ENCODE measurements at places on chromosomes 7 and 10.

DNA sequence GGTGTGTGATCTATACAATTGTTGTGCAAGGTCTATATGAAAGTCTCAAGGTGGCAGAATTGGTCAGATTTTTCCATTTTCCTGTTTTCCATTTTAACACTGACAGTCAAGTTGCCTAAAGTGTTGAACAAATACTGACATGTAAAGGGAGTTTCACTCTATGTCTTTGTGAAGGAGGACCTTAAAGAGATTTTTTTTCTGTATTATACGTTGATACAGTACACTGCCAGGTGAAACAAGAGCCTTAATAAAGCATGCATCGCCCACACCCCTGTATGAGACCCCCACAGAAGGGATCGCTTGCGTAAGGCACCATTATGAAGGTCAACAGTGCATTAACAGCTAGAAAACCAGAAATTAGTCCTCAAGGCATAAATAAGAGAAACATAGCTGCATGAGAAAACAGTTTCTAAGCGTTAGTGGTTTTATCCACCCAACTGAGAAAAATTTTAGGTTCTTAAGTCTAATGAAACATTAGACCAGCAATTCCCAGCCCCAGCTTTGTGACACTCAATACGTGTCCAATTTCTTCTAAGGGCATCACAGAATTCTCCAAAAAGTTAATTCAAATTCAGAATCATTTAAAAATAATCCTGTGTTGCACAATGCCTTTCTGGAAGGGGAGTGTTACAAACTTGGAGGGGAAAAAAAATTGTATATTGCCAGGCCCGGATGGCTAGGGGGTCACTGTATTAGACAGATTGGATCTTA, 6.9 kb downstream of the KLF6 start:
- DNase-seq, result peak; percentile 42

DNA sequence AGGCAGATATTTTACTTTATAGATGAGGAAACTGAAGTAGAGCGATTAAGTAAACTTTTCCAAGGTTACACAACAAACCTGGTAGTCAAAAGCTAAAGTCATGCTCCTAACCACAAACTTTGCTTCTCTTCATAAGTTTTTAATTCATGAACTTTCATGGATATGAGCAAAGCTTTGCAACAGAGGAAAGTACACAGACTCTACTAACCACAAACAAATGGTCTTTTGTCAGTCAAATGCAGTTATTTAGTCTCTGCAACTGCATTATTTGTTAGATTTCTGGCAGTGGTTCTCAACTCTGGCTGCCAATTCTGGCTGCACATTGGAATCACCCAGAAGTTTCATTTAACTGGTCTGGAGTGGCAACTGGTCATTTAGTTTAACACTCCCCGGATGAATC, 140.6 kb upstream of the TMEM168 start:
- no peak for DNase-seq

DNA sequence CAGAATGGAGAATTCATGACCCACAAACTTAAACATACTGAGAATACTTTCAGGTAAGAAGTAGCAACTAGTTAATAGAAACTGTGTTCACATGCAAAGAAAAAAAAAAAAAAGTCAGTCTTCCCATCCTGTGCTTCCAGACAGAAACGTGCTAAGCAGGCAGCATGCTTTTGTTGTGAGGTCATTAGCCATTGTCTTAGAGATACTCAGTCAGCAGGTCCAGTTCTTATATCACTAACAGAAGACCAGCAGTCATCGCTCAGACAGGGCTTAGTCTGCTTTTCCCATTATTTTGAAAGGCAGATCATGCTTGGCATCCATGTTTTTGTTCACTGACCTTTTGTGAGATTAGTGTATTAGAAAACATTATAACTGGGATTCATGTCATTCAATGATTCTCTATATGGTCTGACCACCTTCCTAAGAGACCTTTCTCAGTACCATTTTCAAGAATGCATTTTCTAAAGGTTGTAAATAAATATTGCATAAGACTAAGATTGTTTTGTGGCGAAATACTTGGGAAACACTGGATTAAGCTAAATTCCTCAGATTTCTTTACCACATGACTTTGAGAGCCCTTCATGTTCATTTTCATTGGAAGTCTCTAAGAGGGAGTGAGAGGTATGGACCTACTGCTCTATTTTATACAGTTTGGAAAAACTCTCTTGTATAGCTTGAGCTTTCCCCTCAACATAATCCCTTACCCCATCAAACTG, 45.0 kb upstream of the AGBL3 start:
- no peak for DNase-seq

DNA sequence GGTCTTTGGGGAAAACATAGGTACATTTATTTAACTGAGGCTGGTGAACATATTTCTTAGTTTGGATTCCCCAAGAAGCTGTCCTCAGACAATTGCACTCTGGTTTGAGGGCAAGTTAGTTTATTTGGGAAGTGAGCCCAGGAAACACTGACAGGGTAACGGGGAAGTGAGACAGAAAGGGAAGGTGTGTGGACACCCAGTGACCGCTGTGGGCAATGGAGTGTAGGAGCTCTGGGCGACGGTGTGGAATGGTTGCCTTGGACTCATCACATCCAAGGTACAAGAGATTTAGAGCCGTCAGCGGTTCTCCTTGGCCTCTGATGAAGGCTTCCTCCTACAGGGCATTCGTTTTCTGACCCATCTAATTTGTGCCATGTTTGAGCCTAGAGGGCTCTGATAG, 7.1 kb downstream of the MRC1 start:
- DNase-seq, result no peak

DNA sequence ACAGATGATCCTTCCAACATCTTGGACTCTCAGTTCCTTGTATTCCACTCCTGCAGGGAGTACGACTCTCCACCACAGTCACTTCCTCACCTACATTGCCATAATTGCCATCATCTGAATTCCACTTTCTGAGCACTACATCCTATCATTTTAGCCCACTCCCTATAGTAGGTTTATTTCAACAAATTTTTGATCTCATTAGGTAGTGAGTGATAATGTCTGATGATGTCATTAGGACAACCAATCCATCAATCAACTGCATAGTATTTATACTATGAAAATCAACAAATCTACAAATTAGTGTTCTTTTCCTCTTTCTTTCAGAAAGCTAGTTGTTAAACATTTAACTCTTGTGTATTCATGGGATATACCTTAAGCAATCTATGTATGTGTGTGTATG, 13.7 kb upstream of the TRA2A start:
- no peak for DNase-seq

DNA sequence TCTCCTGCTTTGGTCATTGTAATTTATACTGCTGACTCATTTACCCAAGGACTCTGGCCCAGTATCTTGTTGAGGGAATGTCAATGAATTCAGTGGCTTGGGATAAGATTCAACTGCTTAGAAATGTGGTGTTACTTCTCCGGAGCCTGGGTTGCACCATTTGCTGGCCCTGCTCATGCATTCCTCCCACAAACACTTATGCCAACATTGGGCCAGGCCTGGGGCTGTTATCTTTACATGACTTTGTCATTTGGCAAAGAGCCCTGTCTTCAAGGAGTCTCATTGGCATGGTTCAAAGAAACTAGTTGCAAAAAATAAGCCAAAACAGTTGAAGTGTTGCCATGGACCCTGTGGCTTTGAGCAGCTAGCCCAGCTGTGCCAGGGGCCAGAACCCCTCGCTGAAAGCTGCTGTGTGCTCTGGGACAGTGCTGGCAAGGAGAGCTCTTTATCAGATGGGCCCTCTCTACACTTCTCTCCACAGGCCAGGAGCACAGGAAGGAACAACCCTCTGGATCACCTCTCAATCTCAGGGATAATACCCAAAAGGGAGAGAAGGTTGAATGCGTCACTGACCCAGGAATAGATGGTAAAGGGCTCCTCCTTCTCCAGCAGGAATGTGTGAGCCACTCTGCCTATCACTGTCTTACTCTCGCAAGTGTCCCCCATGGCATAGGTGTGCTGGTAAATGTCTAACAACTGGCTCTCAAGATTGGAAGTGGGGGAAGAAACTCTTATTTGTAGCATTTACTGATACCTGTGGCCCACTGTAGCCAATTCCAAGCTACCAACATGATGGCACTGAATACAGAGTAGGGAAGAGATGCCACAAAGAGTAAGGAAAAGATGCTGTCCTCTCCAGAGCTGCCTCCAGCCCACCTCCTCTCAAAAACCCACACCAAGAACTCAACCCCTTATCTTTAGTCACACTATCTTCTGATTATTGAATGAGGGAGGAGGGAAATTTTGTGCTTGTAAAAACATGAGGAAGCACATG, 23.5 kb upstream of the PDE1C start:
- DNase-seq, result no peak

GRCh38 chr10:123485341-123485960, 180.7 kb upstream of the GPR26 start:
- no peak for DNase-seq

DNA sequence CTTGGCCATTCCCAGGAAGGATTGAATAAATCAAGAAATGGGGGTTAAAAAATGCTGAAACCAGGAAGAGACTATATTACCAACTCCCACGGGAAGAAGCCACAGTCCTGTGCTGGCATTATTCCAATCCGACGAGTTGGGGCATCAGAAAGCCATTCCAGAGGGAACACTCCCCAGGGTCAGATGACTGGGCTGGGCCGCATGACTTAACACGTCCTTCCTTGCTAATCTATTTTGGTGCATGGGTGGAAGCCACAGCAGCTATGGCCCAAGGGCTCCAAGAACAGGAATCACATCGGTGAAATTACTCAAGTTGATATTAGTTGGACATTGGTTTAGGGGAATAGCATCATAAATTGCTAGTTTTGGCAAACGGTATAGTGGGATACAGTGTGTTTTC, 592.9 kb upstream of the NRP1 start:
- no peak for DNase-seq

- DNase-seq, result peak; percentile 14
Measured at GRCh38 chr10:77715088-77715487, 77.5 kb upstream of the KCNMA1 start.

- DNase-seq, result no peak
Measured at GRCh38 chr10:59562126-59562525, 147.5 kb downstream of the SLC16A9 start.

GRCh38 chr7:133167300-133167699, 85.4 kb upstream of the CHCHD3 start:
- no peak for DNase-seq

GRCh38 chr10:128898133-128898915, 568.7 kb upstream of the MGMT start:
- DNase-seq, result no peak

- no peak for DNase-seq
Measured at GRCh38 chr10:72814099-72814790, 79.3 kb upstream of the OIT3 start.

DNA sequence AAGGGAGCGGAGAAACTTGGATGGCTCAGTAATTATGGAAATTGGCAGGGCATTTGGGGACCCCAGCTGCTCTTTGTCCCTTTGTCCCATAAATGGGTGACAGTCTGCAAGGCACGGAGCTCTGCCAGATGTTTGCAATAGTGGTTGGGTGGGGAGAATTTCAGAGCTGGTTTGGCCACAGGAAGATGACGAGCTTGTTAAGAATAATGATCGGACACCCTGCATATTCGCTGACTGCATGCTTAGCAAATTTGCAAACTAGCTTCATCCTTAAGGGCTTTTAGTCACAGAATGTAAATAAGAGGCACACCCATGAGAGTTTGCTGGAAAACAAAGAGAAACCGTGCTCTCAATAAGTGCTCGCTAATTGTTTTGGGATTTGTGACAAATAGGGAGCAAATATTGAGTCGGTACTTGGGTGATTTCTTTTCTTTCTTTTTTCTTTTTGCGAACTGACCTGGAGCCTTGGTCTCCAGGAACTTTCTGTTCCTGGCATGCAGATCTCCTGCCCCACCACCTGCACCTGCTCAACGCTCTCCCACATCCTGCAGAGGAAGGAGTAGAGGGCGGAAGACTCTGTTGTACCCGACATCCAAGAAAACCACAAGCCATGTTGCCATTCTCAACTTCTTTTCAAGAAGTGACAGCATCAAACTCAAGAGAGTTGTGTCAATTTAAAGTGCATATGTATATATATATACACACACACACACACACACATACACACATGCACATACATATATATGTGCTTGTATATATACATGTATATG, 238.9 kb downstream of the CAMK1D start:
- DNase-seq, result peak; percentile 24

DNA sequence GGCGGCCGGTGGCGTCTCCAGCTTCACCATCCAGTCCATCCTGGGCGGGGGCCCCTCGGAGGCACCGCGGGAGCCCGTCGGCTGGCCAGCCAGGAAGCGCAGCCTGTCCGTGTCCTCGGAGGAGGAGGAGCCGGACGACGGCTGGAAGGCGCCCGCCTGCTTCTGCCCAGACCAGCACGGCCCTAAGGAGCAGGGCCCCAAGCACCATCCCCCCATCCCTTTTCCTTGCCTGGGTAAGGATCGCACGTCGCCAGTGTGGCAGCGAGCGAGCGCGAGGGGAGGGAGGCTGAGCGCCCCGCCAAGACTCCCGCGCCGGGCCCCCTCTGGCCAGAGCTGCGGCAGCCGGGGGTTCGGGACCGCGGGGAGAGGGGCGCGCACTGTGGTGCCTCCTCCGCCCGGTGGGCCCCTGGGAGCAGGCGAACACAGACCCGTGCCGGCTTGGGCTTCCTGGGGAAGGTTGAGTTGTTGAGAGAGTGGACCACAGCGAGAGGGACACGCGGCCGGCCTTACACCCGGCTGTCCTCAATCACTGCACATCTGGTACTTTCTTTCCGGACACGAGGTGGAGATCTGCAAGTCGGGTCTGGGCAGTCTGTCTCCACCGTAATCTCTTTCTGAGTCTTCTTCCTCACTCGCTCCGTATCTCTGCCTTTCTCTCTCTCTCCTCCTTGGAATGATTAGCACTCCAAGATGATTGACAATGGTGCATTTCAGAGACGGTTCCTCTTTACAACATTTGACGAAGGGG, 652 bp downstream of the HMX2 start:
- DNase-seq, result no peak

DNA sequence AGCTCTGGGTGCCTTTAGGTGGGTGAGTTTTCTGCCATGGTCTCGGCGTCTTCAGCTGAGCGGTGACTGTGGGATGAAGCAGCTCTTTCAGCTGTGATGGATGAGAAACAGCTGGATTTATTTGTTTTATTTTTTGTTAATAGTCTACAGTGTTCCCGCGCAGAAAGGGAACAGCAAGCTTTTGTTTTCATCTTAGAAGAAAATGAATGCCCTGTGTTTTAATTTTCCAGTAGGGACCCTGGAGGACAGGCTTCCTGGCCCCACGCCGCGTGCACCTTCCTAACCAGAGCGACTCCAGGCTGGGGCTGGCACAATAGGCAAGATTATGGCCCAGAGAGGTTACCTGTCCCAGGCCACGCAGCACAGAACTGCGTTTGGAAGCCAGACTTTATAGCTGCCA, 57.6 kb downstream of the GTF2IRD1 start:
- DNase-seq, result no peak

GRCh38 chr10:36023939-36024338, 381.8 kb upstream of the FZD8 start:
- DNase-seq, result no peak

GRCh38 chr10:114173603-114173920, 441 bp downstream of the CCDC186 start:
- DNase-seq, result no peak

GRCh38 chr7:36144189-36144588, 8.9 kb upstream of the EEPD1 start:
- no peak for DNase-seq
